ENCODE measurements at places on chromosomes 5 and 9. TPM values are rescaled to one million over a fixed set of nuclear protein-coding genes. Genes with fewer than 3 reads are reported as not detected.
A peak's percentile ranks its signal among the peaks of the same experiment; 100 is the strongest.

SIT1 gene
- total RNA-seq, result not detected

MARCHF11 gene
- total RNA-seq, result 2.7 TPM

DNM1 gene
- total RNA-seq, result 6.6 TPM

FRMD3 gene
- 68.1 TPM for total RNA-seq

DNA sequence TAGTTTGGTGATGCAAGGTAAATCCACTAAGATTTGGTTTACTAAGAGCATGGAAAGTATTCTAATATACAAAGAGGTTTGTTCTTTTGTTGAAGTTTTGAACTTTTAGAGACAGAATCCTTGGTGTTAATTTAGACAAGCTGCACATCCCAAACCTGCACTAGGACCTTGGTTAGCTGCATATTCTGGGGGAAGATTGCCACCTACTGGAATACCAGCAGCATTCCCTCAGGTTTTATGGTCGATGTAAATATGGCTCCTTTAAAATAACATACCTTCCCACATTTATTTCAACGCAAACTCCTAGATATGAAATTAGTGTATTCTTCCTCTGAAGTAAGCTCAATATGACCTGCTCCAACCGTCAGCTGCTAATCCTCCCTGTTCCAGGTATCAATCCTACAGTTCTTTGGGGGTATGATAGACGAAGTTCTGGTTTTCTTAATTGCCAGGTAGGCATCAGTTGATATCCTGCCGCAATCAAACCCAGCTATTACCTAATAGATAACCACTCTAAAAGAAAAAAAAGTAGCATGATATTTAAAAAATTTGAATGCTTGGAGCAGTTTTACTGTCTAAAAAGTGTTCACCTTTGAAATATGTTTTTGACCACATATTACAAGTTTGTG lies 624.1 kb downstream of the ISL1 start:
- DNase-seq, result no peak

GRCh38 chr9:38342096-38342495 lies 50.4 kb upstream of the ALDH1B1 start:
- DNase-seq, result no peak

DNA sequence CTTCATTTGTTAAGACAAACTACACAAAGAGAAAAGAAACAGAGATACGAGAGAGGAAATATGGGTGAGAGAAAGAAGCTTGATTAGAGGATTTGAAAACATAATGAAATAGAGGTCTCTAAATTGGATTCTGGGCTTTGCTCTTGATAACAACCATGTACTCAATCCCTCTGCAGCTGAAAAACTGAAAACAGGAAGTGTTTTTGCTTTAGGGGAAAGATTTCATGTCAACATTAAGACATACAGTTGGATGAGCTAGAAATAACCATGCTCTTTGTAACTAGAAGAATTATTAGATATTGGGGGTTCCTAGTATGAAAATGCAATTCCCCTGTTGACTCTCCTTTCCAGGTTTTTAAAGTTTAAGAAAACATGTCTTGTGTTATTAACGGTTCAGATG lies 21.9 kb downstream of the CRHBP start:
- DNase-seq, result no peak

DNA sequence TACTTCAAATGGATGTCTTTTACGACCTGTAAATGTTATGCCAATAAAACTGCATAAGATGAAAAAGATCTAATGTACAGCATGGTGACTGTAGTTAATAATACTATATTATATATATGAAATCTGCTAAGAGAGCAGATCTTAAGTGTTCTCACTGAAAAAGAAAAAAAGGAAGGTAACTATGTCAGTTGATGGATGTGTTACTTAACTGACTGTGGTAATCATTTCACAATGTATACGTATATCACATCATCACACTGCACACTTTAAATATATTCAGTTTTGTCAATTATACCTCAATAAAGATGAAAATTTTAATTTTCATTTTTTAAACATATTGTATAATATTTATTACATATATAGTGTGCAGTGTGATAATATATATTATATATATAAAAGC lies 31.9 kb downstream of the THBS4 start:
- no peak for DNase-seq

DNA sequence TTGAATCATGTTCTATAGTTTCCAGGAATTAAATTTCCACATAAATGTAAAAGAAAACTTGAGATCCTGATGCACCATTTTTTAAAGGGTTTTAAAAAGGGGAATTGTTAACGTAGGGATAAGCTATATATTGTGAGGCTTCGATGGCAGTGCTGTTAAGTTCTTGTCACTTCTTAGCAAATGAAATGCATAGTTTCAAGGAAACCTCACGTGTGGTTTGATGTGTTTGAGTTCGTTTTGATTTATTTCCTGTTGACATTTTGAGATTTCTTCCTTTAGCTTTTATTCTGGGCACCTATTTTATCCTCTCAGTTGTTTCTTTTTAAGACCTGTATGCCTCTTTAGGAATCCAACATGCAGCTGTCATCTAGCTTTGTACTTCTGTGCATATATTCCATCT lies 301.0 kb downstream of the DOCK8 start:
- no peak for DNase-seq

GRCh38 chr9:69307446-69308205 lies 17.4 kb upstream of the ENTREP1 start:
- DNase-seq, result no peak

DNA sequence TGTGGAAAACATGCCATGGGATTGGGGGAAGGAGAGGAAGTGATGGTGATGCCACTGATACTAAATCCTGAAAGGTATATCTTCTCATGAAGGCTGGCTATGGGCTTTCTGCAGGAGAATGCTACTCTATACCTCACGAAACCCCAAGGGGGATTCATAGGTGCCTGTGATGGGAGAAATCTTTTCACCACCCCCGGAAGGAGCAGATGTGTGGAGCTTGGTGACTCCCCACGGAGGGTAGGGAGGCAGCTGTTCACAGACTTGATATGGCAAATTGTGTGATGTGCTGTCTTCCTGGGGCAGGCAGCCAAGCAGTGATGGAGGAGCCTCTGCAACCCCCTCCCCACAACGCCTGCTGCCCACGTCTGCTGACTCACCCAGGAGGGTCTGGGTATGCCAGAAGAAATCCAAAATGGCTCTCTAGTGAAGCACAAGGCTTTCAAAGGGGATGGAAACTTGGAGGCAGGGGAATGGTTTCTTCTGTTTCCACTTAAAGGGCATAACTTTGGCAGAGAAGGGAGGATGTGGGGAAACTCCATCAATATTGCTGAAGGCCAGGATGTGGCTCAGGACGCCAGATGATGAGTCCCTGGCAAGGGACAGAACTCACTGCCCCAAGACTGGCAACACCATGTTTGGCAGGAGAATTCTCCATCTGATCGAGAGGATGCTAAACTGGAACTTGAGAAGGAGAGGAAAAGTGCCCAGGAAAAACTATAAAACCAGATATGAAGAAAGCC lies 188.3 kb downstream of the GABBR2 start:
- no peak for DNase-seq

GRCh38 chr5:54915466-54916027 lies 69.8 kb downstream of the ESM1 start:
- no peak for DNase-seq

GRCh38 chr5:158074992-158075769 lies 216.2 kb upstream of the CLINT1 start:
- DNase-seq, result peak; percentile 65

DNA sequence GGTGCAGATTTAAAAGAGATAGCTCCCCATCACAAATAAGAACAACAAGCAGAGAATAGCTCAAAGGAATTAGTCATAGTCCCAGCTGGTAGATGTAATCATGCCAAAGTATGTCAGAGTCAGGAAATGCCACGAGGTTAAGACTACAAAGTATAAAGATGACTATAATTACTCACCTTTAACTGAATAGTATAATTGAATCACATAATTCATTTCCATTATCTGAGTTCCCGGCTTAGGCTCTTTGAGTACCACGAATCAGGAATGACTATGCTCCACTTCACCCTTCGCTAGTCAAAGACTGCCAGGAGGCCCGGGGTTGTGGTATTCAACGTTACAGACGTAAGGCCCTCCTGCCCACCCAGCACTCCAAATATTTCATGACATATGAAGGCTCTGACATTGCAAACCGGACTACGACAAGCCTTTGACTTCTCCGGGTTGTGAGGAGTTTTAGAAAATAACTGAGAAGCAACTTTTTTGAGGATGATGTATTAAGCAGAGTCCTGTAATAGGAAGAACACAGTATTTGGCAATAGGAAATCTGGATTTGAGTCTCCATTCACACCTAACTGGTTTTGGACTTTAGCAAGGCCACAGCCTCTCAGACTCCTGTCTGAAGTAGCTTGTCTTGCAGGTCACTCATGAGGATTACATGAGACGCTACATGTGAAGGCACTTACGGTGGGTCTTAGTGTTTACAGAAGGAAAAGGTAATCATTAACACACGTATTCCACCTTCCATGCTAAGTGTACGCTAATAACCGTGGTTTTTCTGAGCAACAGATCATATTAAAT lies 64.6 kb downstream of the ENC1 start:
- no peak for DNase-seq

DNA sequence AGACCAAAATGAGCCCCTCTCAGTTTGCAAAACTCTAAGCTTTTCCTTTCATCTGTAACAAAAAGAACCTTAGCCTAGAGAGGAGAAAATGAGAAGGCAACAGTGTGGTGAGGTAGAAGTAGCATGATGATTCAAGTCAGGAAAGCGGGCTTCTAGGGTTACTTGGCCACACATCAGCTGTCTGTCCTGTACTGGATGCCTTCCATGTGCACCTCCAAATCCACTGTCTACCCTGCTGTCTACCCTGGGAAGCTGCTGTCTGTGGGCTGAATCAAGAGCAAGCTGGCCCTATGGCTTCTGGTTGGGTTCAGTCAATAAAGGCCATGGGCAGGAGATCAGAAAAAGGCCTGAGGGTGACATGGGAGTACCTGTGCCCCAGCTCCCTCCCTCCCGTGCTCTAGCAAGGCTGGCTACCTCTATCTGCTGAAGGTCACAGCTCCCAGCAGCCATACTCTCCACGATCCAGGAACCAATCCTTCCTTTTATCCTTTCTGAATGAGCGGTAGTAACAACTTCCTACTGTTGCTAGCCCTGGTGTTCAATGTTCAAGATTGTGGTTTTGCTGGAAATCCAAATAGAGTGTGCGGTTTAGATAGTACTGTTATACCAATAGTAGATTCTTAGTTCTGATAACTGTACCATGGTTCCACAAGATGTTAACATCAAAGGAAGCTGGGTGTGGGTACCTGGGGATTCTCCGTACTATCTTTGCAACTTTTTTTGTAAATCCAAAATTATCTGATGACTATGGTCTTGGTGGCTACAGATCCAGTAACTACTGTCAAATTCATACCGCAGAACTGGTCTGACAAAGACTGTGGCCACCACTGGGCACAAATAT lies 191.0 kb downstream of the ESM1 start:
- DNase-seq, result no peak

DNA sequence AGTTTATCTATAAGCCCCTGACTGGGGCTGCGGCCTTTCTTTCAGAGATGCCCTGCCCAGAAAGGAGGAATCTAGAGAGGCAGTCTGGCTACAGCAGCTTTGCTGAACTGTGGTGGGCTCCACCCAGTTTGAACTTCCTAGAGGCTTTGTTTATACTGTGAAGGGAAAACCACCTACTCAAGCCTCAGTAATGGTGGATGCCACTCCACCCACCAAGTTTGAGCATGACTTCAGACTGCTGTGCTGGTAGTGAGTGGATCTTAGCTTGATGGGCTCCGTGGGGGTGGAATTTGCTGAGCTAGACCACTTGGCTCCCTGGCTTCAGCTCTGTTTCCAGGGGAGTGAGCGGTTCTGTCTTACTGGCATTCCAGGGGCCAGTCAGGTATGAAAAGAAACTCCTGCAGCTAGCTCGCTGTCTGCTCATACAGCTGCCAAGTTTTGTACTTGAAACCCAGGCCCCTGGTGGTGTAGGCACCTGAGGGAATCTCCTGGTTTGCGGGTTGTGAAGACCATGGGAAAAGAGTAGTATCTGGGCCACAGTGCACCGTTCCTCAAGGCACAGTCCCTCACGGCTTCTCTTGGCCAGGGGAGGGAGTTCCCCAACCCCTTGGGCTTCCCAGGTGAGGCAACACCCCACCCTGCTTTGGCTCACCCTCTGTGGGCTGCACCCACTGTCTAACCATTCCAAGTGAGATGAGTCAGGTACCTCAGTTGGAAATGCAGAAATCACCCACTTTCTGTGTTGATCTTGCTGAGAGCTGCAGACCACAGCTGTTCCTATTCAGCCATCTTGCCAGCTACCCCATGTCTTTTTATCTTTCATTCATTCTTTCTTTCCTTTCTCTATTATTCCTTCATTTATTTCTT lies 211.8 kb upstream of the C9orf72 start:
- DNase-seq, result peak; percentile 27

Measured in right cardiac atrium (tissue), 5 donors.